Activated CD8-positive, alpha-beta memory T cell treated with anti-CD3 and anti-CD28 coated beads, Interleukin-2, amount 10 ng/mL, durations not matched to agents 7 days and 5 days (primary cell): ENCODE measurements at places on chromosomes 1 and 21.

- H3K27me3 ChIP-seq: no peaks in the 10 kb centered on the region
- no peak overlapping the region for H3K4me3 ChIP-seq
- H3K36me3 ChIP-seq: peaks cover 8% of the 10 kb centered on the region
- peaks cover 3% of the 10 kb centered on the region for H3K4me1 ChIP-seq
- H3K27ac ChIP-seq: no peak overlapping the region
These were observed 98.5 kb downstream of the OSBPL9 start for GRCh38 chr1:51715369-51715768.

DNA sequence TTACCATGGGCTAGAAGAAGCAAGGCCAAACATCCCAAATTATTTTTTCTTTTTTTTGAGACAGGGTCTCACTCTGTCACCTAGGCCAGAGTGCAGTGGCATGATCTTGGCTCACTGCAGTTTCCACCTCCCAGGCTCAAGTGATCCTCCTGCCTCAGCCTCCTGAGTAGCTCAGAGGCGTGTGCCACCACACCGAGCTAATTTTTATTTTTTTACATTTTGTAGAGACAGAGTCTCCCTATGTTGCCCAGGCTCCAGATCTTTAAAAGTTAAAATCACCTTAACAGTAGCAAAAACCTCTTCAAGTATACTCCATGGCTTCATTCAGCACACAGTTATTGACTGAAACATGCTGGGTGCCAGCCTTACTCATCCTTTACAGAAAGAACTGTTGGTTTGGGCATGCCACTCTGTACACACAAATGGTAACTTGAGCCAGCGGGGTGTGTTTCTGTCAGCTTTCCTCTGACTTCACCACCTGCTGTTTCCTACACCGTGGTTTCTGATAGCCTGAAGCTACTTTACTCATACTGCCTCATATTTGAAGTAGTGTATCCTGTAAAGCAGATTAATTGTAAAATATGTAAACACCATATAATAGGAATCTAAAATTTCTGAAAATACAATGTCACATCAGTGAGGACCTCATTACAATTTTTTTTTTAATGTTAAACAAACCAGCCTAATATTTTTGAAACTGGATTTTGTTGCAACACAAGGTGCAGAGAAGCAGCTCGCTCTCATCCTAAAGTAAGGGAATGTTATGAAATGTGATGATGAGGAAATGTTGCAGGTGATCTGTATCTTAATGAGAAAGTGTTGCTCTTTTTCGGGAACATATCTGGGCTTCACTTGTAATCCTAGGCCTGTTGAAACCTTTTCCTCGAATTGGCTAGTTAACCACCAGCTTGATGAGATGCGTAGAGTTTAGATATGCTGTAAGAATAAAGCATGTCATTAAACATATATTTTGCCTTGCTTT is 113.9 kb downstream of the ATP5PO start:
- peaks cover 1% of the 10 kb centered on the region for H3K36me3 ChIP-seq
- no peaks in the 10 kb centered on the region for H3K4me1 ChIP-seq
- H3K4me3 ChIP-seq: no peak overlapping the region

GRCh38 chr1:8409106-8409505 is 91.2 kb downstream of the SLC45A1 start:
- no peak overlapping the region for H3K27ac ChIP-seq
- no peak for DNase-seq
- peaks cover 13% of the 10 kb centered on the region for H3K4me1 ChIP-seq
- no peak overlapping the region for H3K4me3 ChIP-seq
- H3K36me3 ChIP-seq: peaks cover 19% of the 10 kb centered on the region

- DNase-seq: no peak
- no peak overlapping the region for H3K4me3 ChIP-seq
- peaks cover 5% of the 10 kb centered on the region for H3K4me1 ChIP-seq
These were observed 121.1 kb downstream of the PTPRU start for GRCh38 chr1:29357452-29357851.
